SJSA1 (cell line): ENCODE measurements at places on chromosomes 16 and 17. TPM values are rescaled to one million over a fixed set of nuclear protein-coding genes. Genes with fewer than 3 reads are reported as not detected.

DNA sequence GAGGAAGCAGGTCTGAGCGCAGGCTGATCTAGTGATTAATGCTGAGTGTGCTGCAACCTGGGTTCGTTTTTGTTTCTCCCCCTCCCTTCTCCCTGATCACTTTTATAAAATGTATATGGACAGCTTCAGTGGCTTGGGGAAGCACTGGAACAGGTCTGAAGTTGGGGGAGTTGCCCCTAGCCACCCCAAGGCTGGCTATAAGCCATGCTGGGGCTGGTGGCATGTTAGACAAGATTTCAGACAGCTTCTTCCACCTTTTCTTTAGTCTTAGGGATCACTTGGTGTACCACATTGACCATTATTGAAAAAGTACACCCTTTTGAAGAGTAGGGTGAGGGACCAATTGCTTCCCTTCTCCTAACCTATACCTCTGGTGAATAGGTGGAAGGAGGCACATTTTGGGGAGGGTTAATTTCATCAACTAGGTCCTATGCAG, 3.8 kb upstream of the VAC14 start:
- H3K36me3 ChIP-seq, result 0 out of 2 replicates have a peak, but pooled peaks cover 3% of the 10 kb centered on the region
- peak overlapping the region; percentile 36; the same call in 1 of the 2 replicates for H3K27ac ChIP-seq
- peaks cover 26% of the 10 kb centered on the region for H3K4me1 ChIP-seq
- no peak overlapping the region for H3K4me3 ChIP-seq
- DNase-seq, result no peak

GRCh38 chr16:73037331-73037745, 10.6 kb downstream of the ZFHX3 start:
- H3K4me1 ChIP-seq, result peaks cover 37% of the 10 kb centered on the region
- no peak overlapping the region for H3K27ac ChIP-seq
- no peak overlapping the region for H3K4me3 ChIP-seq

DNA sequence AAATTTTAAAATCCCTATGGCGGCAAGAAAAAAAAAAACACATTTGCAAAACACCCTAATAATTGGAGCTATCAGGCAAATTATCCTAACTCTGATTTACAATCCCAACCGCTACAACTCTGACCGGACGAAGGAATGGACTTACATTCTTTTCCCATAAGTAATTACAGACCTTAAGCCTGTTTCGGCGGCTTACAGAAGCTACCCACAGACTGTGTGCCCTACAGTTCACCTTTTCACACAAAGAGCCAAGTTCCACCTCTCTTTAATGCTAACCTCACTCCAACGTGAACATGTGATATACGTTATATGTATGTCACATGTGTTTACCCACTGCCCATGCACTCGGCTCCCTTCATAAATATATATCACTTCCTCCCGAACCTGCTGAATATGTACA, 8.7 kb upstream of the MEAK7 start:
- no peaks in the 10 kb centered on the region for H3K27me3 ChIP-seq
- H3K36me3 ChIP-seq, result no peaks in the 10 kb centered on the region
- H3K27ac ChIP-seq, result peak overlapping the region; percentile 79
- peak; percentile 76 for DNase-seq

DNA sequence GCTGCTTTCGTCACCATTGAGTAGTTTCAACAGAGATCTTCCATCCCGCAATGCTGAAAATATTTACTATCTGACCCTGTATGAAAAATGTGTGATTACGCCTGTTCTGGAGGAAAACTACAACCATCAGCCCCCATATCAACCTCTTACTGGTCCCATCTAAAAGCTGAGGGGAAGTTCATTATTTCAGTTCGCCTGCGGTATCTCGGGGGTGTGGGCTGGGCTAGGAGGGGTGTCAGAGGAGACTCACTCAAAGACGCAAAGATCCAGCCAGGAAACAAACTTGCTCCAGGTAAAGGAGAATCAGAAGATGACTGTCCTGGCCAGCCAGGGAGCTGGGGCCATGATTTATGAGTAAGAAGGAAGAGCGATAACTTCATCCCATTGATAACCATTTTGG, 13.7 kb downstream of the CACNG1 start:
- H3K4me3 ChIP-seq, result no peak overlapping the region
- H3K27ac ChIP-seq, result no peak overlapping the region
- no peaks in the 10 kb centered on the region for H3K27me3 ChIP-seq
- DNase-seq, result no peak
- H3K36me3 ChIP-seq, result no peaks in the 10 kb centered on the region
- no peaks in the 10 kb centered on the region for H3K4me1 ChIP-seq

- H3K4me1 ChIP-seq, result peaks cover 20% of the 10 kb centered on the region
- peaks cover 3% of the 10 kb centered on the region; the same call in 1 of the 2 replicates for H3K36me3 ChIP-seq
- peak; percentile 74 for DNase-seq
- H3K27me3 ChIP-seq, result no peaks in the 10 kb centered on the region
- H3K27ac ChIP-seq, result peak overlapping the region; percentile 67
Observed at GRCh38 chr17:42276609-42277341, 584 bp upstream of the STAT5B start.

- no peak overlapping the region for H3K27ac ChIP-seq
- no peaks in the 10 kb centered on the region for H3K27me3 ChIP-seq
- H3K4me3 ChIP-seq, result no peak overlapping the region
- H3K4me1 ChIP-seq, result no peaks in the 10 kb centered on the region
- DNase-seq, result no peak
- H3K36me3 ChIP-seq, result no peaks in the 10 kb centered on the region
Observed at GRCh38 chr16:69064124-69064763, 41.2 kb upstream of the HAS3 start.

DNA sequence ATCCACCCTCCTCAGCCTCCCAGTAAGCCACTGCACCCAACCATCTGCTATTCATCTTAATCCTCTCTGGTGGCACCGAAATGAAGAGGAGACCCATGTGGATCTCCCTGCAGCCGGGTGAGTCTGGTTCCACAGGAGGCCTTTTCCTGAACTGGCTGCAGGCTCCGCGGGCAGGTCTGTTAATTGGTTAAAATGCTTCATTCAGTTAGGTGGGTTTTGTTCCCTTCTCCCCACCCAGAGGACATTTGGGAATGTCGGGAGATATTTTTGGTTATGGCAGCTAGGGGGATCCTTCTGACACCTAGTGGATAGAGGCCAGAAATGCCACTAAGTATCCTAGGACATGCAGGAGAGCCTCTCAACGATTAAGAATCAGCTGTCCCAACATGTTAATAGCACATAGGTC, 16.7 kb downstream of the C16orf54 start:
- no peaks in the 10 kb centered on the region for H3K36me3 ChIP-seq
- no peaks in the 10 kb centered on the region for H3K4me1 ChIP-seq
- no peak overlapping the region for H3K4me3 ChIP-seq
- H3K27me3 ChIP-seq, result no peaks in the 10 kb centered on the region

- H3K4me1 ChIP-seq, result peaks cover 17% of the 10 kb centered on the region
- H3K27ac ChIP-seq, result no peak overlapping the region
- no peaks in the 10 kb centered on the region for H3K36me3 ChIP-seq
Observed at GRCh38 chr17:14374268-14374667, 73.4 kb downstream of the HS3ST3B1 start.

DNA sequence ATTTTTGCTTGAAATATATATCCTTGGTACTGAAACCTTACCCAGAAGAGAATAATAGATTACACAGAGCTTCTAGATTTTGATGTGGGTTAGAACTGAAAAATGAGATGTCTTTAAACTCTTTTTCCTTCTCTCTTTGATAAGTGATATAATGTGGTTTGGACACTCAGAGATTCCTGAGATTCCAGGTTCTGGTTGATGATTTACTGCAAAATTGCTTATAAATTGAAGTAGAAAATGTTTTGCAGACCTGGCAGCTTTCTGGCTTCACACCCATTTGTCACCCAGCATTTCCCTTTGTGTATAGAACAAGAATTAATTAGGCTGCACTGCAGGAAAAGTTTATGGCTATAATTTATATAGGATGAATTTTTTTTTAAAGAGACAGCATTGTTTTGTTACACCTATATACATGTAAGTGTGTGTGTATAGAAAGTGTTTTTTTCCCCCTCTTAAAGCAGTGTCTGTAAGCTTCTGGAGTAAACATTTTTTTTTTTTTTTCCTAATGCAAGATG, 23.5 kb downstream of the AATF start:
- peaks cover 9% of the 10 kb centered on the region for H3K36me3 ChIP-seq
- no peaks in the 10 kb centered on the region for H3K27me3 ChIP-seq
- no peaks in the 10 kb centered on the region for H3K4me1 ChIP-seq
- DNase-seq, result no peak

DNA sequence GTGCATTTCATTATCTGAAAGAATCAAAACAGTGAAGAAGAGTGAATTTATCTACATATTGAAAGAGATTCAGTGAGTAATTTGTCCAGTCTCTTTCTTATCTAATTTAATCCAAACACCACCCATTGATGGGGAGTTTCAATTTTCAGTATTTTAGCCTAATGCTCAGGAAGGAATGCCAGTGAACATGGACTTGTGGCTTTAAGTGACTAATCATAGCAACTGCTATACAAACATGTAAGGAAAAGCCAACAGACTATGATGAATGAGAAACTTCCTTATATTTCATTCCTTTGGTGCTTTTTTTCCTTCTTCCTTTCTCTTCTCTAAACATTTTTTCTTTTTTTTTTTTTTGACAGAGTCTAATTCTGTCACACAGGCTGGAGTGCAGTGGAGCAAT, 885.8 kb downstream of the KCNJ2 start:
- no peak overlapping the region for H3K4me3 ChIP-seq
- H3K4me1 ChIP-seq, result no peaks in the 10 kb centered on the region
- H3K27ac ChIP-seq, result no peak overlapping the region
- H3K36me3 ChIP-seq, result no peaks in the 10 kb centered on the region
- DNase-seq, result no peak

- DNase-seq, result no peak
- H3K4me1 ChIP-seq, result peaks cover 98% of the 10 kb centered on the region
- H3K27ac ChIP-seq, result peak overlapping the region; percentile 53; the same call in 1 of the 2 replicates
- no peaks in the 10 kb centered on the region for H3K27me3 ChIP-seq
- no peak overlapping the region for H3K4me3 ChIP-seq
- H3K36me3 ChIP-seq, result peaks cover 8% of the 10 kb centered on the region
Observed at GRCh38 chr17:40307740-40308239, 1.2 kb upstream of the RARA start.

GRCh38 chr17:27576477-27577083, 54.4 kb upstream of the LGALS9 start:
- no peaks in the 10 kb centered on the region for H3K27me3 ChIP-seq
- peak overlapping the region; percentile 63 for H3K27ac ChIP-seq
- H3K4me3 ChIP-seq, result no peak overlapping the region
- DNase-seq, result no peak
- H3K4me1 ChIP-seq, result peaks cover 69% of the 10 kb centered on the region
- H3K36me3 ChIP-seq, result no peaks in the 10 kb centered on the region

GRCh38 chr16:55136356-55137150, 187.4 kb upstream of the IRX6 start:
- no peaks in the 10 kb centered on the region for H3K4me1 ChIP-seq
- H3K4me3 ChIP-seq, result no peak overlapping the region
- H3K27me3 ChIP-seq, result no peaks in the 10 kb centered on the region
- H3K36me3 ChIP-seq, result no peaks in the 10 kb centered on the region
- DNase-seq, result no peak

- no peaks in the 10 kb centered on the region for H3K27me3 ChIP-seq
- no peak overlapping the region for H3K27ac ChIP-seq
Observed at GRCh38 chr17:6000426-6000825, 69.8 kb upstream of the WSCD1 start.

The GP1BA gene
- not detected in 2 replicates for total RNA-seq

The NPIPB4 gene
- 3.7 and 11.3 TPM in 2 replicates for total RNA-seq

The SMIM36 gene
- total RNA-seq, result not detected in 2 replicates

The C16orf86 gene
- 0.32 TPM in 1 of 2 replicates, not detected in the other for total RNA-seq
